ENCODE measurements at places on chromosomes 12 and 14. TPM values are rescaled to one million over a fixed set of nuclear protein-coding genes. Genes with fewer than 3 reads are reported as not detected.
A peak's percentile ranks its signal among the peaks of the same experiment; 100 is the strongest.

Gene ESRRB
- polyA plus RNA-seq = 0.68 TPM

GRCh38 chr14:59787045-59787674, 83.4 kb downstream of the RTN1 start:
- DNase-seq = no peak

- peak; percentile 25 for DNase-seq
Observed at GRCh38 chr12:26768611-26769603, 64.1 kb downstream of the ITPR2 start.

GRCh38 chr14:52307376-52307775, 6.7 kb upstream of the PTGER2 start:
- DNase-seq = no peak

Data from pancreas (tissue), 10 donors.